ENCODE measurements at places on chromosomes 1 and 21.

DNA sequence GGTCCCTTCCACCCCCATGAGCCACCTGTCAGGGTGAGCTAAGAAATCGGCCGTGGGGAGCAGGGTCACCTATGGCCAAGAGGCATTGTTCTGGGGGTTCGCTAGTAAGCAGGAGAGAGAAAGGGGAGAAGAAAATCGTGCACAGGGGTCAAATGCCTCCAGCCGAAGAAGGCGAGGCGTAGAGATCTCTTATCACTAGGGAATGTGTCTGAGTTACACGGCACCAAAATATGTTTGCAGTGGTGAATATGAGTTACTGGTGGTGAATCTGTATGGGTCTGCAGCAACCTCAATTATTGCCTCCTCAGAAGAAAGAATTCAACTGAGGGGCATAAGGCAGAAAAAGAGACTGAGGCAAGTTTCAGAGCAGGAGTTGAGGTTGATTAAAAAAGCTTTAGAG is 54.2 kb upstream of the RABGAP1L start:
- no peak for DNase-seq

GRCh38 chr1:55868026-55868425 is 652.9 kb upstream of the USP24 start:
- DNase-seq: peak; percentile 20

DNA sequence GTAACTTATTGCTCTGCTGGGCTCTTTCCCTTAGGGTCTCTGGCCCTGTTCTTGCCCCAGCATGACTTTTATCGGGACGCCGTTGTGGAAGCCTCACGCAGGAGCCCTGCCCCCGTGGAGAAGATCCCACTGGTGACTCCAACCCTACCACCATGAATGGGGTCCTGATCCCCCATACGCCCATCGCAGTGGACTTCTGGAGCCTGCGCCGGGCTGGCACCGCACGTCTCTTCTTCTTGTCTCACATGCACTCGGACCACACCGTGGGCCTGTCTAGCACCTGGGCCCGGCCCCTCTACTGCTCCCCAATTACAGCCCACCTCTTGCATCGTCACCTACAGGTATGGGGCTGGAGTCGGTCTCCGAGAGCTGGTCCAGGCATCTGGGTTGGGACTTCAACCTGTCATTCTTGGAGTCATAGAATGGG is 322 bp downstream of the DCLRE1B start:
- no peak for DNase-seq

GRCh38 chr1:212238552-212238951 is 46.7 kb upstream of the PPP2R5A start:
- DNase-seq: no peak

DNA sequence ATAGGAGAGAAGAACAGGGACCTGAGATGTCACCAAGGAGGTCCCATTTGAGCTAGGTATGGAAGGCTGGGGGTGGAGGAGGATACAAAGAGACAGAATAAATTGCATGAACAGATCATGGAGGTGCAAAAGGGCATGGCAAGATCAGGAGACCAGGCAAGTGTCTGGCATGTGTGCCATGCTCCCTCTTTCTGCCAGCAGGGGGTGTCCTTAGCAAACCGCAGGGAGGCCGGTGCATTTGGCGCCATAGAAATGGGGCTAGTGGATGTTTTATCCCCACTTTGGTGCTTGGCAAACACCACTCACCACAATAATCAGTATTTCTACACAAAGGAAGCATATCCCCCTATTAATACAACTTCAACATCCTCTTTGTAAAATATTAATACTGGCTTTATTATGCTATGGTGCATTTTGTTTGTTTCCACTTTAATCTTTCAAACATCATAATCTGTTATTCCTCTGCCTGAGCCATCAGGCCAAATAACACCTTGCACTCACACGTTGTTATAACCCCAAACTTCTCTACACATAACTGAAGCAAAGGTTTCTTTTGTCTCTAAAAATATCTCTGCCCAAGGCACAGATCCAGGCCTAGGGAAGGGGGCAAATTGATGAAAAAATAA is 25.9 kb downstream of the S100A6 start:
- DNase-seq: no peak

DNA sequence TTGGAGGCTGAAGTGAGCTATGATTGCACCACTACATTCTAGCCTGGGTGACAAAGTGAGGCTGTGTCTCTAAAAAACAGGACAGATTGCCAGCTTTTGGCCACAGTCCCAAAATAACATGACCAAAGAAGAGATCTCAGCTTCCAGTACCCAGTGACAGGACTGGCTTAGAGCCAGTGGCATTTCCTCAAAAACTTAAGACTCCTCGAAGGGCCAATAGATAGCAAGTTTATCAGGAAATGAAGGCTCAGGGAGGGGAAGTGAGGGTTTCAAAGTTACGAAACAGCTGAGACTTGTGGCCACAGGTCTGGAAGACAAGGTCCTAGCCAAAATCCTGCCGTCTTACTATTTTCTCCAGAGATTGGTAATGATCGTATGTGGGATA is 6.3 kb upstream of the TMEM39B start:
- DNase-seq: peak; percentile 52

GRCh38 chr21:44985441-44986401 is 45.9 kb downstream of the SLX9 start:
- DNase-seq: no peak

DNA sequence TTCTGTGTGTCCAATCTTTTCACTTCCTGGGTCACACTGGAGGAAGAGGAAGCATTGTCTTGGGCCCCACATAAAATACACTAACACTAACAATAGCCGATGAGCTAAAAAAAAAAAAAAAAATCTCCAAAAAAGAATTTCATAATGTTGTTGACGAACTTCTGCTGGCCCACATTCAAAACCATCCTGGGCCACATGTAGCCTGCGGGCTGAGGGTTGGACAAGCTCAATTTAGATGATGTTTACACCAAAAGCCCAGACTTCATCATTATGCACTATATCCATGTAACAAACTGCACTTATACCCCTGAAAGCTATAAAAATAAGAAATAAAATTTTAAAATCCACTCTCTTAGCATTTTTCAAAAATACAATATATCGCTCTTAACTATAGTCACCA is 187.8 kb upstream of the PTBP2 start:
- no peak for DNase-seq

DNA sequence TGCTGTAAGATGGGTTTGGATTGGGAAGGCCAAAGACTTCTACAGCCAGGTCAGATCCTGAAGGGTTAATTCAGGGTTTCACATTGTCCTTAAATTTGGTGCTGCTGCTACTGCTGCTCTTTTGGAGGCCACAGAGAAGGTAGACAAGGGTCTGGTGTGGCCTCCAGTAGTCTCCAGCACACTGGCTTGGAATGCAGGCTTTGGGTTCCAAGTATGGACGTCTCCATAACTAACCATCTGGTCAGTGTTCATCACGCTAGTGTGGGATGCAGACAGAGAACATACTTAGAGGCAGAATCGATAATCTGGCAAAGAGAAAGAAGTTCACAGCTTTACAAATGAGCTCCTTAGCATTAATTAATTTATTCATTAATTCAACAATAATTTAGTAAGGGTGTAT is 154.1 kb downstream of the ZBTB18 start:
- no peak for DNase-seq

DNA sequence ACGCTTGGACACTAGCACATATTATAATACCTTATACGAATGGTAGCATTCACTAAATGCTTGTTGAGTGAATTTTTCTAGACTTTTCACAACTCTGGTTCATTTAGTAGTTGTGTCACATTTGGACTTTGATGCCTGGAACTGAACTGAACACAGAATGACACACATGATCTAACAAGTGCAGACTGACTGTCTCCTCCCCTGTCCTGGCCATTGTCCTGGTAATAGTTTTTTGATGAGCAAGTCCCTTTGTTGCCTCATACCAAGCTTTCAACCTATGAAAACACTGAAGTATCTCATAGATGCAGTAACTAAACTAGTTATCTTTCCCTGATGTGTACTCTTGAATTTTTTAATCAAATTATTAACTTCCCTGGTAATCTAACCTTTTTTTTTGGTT is 66.4 kb downstream of the LRRC8D start:
- no peak for DNase-seq

DNA sequence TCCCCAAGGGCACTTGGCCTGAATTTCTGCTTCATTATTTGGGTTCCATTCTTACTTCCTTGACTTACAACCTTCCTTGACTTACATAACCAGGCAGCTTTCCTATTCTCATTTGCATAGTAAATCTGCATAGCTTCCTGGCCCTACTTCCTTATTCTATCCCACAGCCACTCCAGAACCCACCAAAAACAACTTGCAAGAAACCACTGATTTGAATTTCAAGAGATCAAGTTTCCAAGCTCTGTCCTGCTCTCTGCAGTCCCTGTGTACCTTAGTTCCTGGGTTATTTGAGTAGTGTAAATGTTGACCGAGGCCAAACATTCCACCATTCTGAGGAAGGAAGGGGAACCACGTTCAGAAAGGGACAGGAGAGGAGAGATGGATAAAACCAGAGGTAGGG is 603.3 kb downstream of the PTPRC start:
- no peak for DNase-seq

DNA sequence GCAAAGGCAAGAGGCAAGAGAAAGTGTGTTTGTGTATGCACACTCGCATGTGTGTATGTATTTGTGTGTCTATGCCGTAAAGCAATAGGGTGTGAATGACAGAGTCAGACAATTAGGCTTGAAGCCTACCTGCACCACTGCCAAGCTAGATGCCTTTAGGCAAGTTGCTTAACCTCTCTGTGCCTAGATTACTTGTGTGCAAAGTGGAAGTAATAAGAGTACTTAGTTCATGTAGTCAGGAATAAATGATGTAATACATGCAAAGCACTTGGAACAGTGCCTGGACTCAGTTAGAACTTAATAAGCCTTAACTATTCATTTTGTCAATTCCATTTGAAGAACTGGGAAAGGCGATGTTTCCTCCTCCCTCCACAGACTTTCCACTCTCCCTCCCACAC is 31.7 kb downstream of the LAMB3 start:
- no peak for DNase-seq

DNA sequence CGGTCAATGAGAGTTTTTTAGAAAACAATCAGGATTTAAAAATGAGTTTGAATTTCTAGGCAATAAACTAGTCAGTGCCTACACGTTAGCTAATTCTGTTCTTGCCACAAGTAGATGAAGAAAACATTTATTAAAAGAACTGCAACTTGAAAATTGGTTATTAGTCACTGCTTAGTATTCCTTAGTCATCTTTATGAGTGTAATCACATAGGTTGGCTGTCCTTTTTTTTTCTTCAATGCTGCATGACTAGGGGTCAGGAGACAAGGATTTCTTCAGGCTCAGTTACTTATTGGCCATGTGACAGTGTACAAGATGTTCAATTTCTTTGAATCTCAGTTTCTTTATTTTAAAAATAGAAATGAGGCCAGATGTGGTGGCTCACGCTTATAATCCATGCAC is 17.1 kb downstream of the SOAT1 start:
- DNase-seq: peak; percentile 54
